ENCODE measurements at places on chromosomes 2 and 18.

- no peak for DNase-seq
Measured at GRCh38 chr2:20187331-20187730, 37.6 kb downstream of the SDC1 start.

DNA sequence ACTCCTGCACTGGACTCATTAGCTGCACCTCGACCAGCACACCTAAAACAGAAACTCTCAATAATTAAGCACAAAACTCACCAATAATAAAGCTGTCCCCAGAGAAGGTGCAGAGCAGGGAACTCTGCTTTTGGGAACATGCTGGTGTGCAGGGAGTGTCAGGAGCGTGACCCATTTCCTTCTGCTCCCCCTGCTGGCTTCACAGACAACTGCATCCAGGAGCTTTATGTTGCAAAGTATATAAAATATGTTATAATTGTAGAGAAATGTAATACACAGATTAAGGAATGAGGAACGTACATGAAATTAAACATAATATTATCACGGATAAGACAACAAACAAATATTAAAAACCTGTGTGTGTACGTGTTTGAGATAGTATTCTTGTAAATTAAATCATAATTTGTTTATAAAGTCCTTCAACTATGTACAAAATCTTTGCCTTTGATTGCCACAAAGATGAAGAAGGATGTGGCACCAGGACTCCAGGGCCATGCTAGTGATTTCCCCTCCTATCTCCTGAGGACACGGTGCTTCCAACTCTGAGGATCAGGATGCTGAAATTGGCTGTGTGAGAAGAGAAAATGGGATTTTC lies 68.6 kb upstream of the MAL start:
- DNase-seq, result peak; percentile 11

GRCh38 chr2:188391354-188391753 lies 99.7 kb downstream of the GULP1 start:
- DNase-seq, result no peak

DNA sequence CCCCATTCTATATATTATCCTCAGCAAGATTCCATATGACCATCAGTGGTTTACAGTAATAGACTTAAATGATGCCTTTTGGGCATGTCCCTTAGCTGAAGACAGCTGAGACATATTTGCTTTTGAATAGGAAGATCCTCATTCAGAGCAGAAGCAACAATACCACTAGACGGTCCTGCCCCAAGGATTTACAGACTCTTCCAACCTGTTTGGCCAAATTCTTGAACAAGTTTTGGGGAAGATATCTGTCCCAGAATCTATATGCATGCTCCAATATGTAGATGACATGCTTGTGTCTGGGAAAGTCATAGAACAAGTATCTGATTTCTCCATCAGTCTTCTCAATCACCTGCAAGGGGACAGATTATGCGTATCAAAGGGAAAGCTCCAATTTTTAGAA lies 137.1 kb upstream of the RMP24 start:
- no peak for DNase-seq

- DNase-seq, result no peak
Measured at GRCh38 chr2:218485986-218486667, 67.2 kb downstream of the VIL1 start.

DNA sequence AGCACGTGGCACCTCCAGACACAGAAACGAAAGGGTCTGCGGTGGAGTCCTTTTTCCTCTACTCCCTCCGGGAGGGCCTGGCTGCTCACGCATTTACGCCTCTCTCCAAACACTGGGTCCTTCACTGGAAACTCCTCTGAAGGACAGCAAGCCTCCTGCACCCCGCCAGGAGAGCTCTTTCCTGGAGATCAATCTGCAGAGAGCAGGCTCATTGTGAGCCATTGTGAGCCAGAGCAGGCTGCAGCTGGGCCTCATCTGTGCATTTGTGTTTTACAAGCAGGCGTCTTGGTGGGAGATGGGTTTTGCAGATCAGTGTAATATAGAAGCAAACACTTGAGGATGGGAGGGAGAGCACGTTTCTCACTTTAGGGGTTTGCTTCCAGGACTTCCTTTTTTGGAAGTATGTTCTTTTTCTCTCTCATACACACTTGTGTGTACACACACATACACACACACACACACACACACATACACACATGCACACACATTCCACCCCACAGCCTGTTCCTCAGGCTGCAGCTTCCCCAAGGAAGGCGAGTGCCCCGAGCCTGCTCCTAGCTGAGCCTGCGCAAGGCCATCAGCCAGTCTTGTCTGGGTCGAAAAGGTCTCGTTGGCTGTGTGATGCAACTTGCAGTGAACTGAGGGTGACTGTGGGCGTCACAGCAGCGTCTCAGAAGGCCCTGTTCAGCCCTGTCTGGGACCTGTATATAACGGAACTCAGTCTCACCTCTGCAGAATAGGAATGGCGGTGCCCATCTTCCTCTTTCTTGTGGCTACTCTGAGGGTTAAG lies 163.5 kb downstream of the GLI2 start:
- no peak for DNase-seq

DNA sequence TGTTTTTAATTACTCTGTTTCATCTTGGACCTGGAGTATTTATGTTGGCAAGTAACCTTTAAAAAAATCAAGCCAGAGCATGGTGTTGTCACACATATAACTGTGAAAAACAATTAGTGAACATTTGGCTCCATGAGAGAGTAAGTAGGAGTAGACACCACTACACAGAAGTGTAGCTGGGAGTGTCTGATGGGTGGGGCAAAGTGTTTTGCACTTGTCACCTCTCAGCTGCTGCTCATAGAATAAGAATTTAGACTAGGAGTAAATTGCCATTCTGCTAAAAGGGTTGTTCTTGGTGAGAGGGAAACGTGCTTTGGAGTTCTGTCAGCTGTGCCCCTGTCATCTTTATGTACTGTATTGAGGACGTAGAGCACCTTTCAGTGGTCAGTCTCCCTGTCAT lies 114.5 kb downstream of the TTC27 start:
- no peak for DNase-seq

- peak; percentile 47 for DNase-seq
Measured at GRCh38 chr2:65264821-65265670, 37.4 kb downstream of the ACTR2 start.

DNA sequence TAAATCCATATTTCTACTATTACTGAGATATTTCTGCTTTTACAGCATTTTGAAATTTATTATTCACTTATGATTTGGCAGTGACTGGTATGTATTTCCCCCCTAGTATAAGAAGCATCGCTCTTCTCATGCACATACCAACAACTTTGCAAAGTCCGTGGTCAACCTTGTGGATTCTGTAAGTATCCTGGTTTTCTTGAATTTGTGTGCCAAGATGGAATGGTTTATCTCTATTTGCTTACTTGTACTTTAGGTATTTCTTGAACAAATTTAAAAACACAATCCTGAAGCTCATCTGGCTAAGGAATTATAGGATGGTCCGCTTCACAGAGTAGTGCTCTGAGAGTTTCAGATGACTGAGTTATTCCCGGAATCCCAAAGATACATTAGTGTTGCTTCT lies 85.0 kb upstream of the FAM237A start:
- no peak for DNase-seq

DNA sequence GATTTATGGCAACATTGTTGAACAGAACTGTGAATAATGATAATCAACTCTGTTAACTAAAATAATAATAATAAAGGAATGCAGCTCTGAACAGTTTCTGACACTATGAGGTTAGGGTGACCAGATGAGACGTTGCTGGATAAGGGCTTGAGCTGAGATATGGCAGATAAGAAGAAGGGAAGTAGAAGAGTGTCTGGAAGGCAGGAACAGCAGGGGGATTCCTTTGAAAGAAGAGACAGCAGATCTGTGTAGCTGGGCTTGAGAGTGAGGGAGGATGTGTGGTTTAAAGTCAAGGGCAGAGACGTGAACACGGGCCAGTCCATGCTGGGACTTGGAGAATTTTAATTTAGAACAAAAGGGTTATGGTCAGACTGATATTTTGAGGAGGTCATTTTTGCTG lies 273.1 kb upstream of the SLC14A2 start:
- no peak for DNase-seq

DNA sequence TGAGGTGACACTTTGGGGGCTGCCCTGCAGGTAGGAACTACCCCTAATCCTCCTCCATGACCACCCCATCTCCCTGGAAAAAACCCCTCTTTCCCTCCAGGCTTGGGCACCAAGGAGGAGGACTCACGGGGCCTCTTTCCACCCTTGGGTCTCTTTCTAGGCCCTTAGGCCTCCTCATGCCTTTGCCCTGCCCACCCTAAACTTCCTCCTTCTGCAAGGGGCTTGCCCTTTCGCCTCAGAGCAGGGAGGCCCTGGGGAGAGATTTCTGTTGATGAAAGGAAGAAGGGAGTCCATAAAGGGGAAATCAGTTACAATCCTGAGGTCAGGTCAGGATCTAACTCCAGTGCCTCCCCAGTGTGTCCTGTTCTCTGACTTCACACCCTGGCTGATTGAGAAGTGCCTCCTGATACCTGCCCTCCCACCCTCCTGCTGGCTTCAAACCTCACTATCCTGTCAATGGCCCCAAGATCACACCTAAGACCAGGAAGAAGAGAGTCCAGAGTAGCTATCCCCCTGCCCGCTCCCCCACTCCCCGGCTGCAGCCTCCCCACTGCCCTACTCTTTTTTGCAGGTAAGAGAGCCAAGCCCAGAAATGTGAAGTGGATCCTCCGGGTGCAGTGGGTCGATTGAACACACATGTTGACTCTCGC lies 16.7 kb upstream of the TNS1 start:
- no peak for DNase-seq

DNA sequence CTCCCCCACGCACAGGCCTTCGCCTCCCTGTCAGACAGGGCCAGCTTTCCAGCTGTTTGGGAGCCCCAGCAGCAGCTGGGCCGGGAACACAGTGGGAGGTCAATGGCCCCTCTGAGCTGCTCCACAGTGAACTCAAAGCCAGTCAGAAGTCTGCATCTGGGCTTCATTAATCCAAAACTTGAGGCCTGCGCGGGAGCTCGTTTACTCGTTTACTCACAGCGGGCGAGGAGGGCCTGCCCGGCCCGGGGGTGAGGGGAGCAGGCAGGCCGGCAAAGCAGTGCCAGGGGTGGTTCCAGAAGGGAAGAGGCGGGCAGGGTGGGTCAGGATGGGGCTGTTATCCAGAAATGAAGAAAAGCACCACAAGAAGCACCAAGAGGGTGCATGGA lies 36.8 kb upstream of the SEMA4C start:
- DNase-seq, result no peak

- no peak for DNase-seq
Measured at GRCh38 chr2:24907116-24907515, 12.9 kb downstream of the ADCY3 start.

- DNase-seq, result no peak
Measured at GRCh38 chr2:44351676-44352075, 9.6 kb downstream of the PREPL start.

DNA sequence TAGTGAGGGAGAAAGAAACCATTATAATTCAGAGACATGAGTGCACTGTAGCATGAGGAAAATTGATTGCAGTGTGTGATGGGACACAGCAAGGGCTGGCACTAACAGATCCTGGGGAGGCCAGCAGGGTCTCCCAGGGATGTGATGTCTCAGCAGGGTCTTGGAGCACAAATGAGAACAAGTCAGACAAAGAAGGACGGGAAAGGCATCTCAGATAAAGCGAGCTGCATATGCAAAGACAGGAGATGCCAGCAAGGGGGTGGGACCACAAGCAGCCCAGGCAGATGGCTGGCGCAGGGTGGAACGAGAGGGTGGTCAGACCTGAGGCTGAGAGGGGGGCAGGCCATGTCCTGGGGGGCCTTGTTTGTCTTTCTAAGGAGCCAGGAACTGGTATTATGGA lies 102.6 kb upstream of the DLX2 start:
- no peak for DNase-seq

GRCh38 chr2:139836769-139837168 lies 1056.6 kb upstream of the NXPH2 start:
- no peak for DNase-seq

- DNase-seq, result no peak
Measured at GRCh38 chr18:36485772-36486171, 188.3 kb downstream of the FHOD3 start.

Measured in iPS DF 6.9 (cell line).